Upper lobe of left lung (tissue), 6 donors: ENCODE measurements at places on chromosomes 13 and 19. TPM values are rescaled to one million over a fixed set of nuclear protein-coding genes. Genes with fewer than 3 reads are reported as not detected.

DNA sequence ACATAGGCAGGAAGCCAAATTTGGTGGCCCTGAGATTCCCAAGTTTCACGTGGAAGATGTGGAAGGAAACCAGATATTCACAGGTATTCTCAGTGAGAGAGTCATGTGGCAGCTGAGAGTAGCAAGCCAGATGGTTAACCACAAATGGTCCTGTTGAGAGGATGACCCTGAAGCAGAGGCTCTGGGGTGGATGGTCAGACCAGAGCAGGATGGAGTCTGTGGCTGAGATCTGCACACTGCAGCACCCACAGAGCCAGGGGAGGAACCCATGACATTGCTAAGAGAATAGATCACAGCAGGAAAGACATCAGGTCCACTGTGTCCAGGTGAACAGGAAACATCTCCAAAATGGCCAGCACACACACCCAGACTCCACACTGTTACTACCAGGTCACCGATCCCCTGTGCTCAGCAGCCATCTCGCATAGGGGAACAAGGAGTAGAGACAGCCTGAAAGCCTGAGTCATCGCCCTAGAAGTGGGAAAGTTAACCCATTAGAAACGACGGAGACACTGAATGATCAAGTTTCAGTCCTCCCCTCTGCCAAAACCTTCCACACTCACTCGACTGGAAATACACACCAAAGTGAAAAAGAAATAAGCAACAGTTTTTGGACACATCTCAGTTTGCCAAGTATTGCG, 160.0 kb downstream of the RBM26 start:
- no peak for DNase-seq
- no peak overlapping the region for H3K4me3 ChIP-seq
- no peaks in the 10 kb centered on the region for H3K4me1 ChIP-seq
- H3K36me3 ChIP-seq, result no peaks in the 10 kb centered on the region

DNA sequence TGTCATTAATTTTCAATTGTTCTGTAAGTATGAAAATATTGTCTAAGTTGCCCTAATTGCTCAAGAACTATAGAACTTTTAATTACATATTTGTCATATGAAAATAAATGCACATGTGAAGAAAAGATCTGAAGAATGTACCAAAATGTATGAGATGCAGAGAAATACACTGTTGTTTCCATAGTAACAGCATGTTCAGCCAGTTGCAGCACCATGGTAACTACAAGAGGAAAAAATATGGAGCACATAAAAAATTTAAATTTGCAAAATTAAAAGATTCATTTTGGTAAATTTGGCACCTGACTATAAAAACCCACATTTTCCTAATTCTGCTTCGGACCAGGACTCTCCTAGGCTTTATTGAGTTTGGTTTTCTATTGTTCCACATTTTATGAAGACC, 1170.0 kb upstream of the MIR17HG start:
- no peaks in the 10 kb centered on the region for H3K36me3 ChIP-seq
- no peaks in the 10 kb centered on the region for H3K4me1 ChIP-seq
- DNase-seq, result no peak
- H3K27ac ChIP-seq, result no peak overlapping the region

Gene SOHLH2
- total RNA-seq, result not detected

GRCh38 chr13:59631271-59631670, 532.5 kb downstream of the DIAPH3 start:
- H3K4me3 ChIP-seq, result no peak overlapping the region
- H3K4me1 ChIP-seq, result no peaks in the 10 kb centered on the region
- H3K36me3 ChIP-seq, result no peaks in the 10 kb centered on the region
- H3K27me3 ChIP-seq, result no peaks in the 10 kb centered on the region

DNA sequence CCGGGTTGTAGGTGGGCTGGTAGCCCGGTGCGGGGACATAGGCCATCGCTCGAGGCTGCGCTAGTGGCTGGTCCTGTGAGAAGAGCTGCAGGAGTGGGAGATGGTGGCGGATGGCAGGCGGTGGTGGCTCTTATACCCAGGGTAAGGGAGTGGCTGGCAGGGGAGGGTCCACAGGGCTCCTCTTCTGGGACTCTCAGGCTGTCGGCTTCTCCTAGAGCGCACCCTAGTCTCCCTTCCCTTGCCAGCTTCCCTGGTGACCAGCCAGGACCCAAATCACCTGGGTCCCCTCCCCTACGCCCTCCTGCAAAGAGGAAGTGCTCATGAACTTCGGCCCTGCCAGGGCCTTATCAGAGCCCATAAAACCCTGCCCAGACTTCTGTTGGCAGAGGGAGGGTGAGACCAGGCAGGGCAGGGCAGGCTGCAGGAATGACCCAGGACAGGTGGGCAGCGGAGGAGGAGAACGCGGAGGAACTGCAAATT, at the start of gene LGALS4:
LGALS4 (minus strand) TSS at position 105 of the 480 bp plus-strand sequence; CDS start at position 46, 59 bp downstream.
- H3K36me3 ChIP-seq, result peaks cover 36% of the 10 kb centered on the region
- no peak within 1 kb of the TSS for H3K27ac ChIP-seq
- H3K27me3 ChIP-seq, result no peaks in the 10 kb centered on the region
- peak; percentile 37 for DNase-seq
- peaks cover 9% of the 10 kb centered on the region for H3K4me1 ChIP-seq
